RWPE1 (cell line): ENCODE measurements at places on chromosomes 12 and 14.

- no peak for DNase-seq
Measured at GRCh38 chr12:28413460-28414109, 223.3 kb downstream of the CCDC91 start.

- peak; percentile 5 for DNase-seq
Measured at GRCh38 chr12:86727160-86727559, 471.0 kb upstream of the MGAT4C start.

DNA sequence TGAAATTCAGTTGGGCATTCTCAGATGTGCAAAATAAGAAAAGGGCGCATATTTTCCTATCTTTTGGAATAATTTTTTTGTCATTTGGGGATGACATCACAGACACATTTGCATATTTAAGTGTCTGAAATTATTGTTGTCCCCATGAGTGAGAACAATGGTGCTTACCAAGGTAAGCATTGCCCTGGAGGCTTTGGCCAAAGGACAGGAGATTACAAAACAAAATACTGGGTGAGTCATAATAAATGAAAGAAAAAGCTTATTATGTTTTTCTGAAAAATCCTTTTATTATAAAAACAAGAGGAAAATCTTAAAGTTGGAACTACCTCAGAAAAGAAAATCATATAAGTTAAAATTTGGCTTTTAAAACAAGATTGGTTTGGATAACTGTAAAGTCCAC lies 254.9 kb downstream of the BTG1 start:
- peak; percentile 18 for DNase-seq

GRCh38 chr14:76844223-76844622 lies 18.0 kb downstream of the LRRC74A start:
- no peak for DNase-seq

- DNase-seq: peak; percentile 20
Measured at GRCh38 chr12:98514982-98515286, 456 bp upstream of the TMPO start.

GRCh38 chr12:51307655-51308593 lies 16.1 kb downstream of the BIN2 start:
- DNase-seq: peak; percentile 81

- no peak for DNase-seq
Measured at GRCh38 chr12:116709768-116710167, 28.1 kb downstream of the SPRING1 start.

- no peak for DNase-seq
Measured at GRCh38 chr12:62698701-62699101, 232.1 kb downstream of the MON2 start.

DNA sequence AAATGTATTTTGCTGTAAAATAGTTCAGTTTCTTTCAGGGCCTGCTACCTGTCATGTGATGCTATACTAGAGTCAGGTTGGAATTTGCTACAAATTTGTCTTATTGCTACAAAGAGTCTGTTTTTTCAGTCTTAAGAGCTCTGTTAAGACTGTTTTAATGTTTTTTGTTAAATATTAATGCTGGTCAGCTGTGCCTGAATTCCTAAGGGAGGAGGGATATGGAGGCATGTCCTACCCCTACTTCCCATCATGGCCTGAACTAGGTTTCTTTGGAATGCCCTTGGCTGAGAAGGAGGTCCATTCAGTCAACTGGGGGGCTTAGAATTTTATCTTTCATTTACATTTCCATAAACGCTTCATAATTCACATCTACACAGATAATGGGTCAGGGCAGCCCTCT lies 30.0 kb downstream of the IQSEC3 start:
- no peak for DNase-seq

GRCh38 chr14:91019673-91020072 lies 40.8 kb downstream of the RPS6KA5 start:
- DNase-seq: no peak

DNA sequence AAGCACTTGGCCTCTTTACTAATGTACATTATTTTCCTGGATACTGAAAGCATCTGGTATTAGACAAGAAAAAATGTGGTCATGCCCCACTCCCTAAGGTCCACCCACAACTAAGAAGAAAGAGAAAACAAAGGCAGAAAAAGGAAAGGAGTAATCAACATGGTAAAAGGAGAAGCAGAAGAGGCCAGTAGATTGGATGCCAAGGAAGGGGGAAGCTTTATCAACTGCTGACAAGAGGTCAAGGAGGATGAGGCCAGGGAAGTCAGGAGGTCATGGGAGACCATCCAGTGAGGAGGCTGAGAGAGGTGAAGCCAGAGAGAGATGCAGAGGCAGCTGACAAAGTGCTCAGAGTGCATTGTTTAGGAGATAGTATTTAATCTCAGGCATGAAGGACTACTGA lies 383.5 kb downstream of the ZFP36L1 start:
- no peak for DNase-seq

GRCh38 chr12:27623645-27624044 lies 72.6 kb upstream of the REP15 start:
- no peak for DNase-seq

- DNase-seq: no peak
Measured at GRCh38 chr14:106811162-106811561, 1284.8 kb downstream of the TMEM121 start.

- DNase-seq: no peak
Measured at GRCh38 chr12:19545301-19545700, 106.0 kb downstream of the AEBP2 start.

GRCh38 chr14:77036484-77037214 lies 8.1 kb upstream of the IRF2BPL start:
- no peak for DNase-seq

DNA sequence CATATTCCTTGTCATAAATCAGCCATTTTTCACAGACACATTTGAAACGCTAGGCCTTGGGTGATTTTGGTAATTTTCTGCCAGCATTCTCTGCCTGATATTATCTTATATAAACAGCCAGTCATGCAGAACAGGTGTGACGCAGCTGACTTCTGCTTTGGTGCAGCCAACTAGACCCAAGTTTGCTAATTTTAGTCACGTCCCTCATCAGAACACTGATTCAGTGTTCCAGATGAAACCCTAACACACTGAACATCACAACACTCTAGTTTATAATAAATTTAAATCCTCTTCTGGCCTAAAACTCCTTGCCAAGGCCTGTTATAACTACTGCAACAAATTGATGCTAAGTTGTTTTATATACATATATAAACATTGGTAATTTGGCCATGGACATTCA lies 386.1 kb downstream of the SEC23A start:
- DNase-seq: no peak

GRCh38 chr12:104026841-104027599 lies 23.0 kb downstream of the GLT8D2 start:
- no peak for DNase-seq

GRCh38 chr12:121949648-121950397 lies 31.4 kb downstream of the CFAP251 start:
- peak; percentile 78 for DNase-seq

DNA sequence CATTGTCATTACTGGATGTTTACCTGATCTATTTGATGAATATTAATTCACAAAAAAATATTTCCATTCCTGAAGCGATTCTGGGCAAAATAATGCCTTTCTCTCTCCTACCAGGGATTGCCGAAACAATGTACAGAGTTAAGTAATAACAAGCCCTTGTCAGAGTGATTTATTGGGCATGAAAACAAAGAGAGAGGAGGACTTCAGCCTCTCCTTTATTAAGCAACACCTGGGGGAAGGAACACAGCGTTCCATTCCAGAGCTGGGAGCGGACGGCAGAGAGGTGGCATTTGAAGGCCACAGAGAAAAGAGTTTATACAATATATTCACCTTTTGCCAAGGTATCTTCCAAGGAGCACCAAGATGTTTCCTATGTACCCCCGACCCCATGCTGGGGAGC lies 165.8 kb downstream of the KSR2 start:
- peak; percentile 87 for DNase-seq

GRCh38 chr12:3667485-3667884 lies 85.4 kb downstream of the CRACR2A start:
- no peak for DNase-seq

DNA sequence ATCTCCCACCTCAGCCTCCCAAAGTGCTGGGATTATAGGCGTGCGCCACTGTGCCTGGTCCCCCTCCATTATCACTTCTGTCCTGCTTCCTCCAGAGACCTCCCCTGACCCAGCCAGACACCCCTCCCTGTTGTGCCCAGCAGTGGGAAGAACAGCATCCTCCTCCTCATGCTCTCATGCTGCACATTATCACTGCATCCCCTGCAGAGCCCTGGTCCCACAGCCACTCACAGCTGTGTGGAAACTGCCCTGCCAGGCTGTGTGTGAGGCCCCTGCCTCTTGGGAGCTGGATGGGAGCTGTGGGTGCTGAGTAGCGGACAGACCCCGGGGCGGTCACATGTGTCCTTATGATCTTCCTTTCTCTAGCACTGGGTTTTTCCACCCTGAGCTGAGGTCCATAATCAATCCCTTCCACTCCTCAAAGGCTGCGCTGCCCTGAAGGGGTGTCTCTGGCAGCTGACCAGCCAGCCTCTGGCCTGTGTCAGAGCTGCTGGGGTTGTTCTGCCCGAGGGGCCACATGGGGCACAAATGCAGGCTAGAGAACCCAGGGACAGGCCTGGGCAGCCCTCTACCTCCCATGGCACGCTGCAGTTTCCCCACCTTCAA lies 9.2 kb downstream of the HIP1R start:
- DNase-seq: no peak

- DNase-seq: no peak
Measured at GRCh38 chr14:92938235-92938875, 15.4 kb downstream of the CHGA start.

DNA sequence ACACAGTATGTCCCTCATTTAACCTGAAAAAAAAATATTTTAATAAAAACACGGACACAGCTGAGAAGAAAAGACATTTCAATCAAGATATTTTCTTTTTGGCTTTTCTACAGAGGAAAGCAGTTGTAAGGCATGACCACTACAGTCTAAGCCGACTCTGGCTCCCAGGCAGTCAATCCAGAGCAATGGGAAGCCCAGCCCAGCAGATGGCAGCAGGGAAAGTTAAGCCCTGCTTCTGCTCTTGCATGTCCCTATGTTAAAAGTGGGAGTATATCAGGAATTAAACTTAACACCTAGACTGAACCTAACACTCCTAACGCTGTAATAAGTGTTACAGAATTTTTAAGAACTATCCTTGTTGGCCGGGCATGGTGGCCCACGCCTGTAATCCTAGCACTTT lies 19.5 kb upstream of the HAL start:
- no peak for DNase-seq

DNA sequence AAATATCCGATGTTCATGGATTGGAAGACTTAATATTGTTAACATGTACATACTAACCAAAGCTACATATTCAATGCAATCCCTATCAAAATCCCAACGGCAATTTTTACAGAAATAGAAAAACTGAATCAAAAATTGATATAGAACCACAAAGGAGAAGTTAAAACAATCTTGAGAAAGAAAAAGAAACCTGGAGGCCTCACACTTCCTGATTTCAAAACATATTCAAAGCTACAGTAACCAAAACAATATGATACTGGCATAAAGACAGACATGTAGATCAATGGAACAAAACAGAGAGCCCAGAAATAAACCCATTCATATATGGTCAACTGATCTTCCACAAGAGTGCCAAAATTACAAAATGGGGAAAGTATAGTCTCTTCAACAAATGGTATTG lies 5.4 kb upstream of the PELI2 start:
- DNase-seq: no peak

DNA sequence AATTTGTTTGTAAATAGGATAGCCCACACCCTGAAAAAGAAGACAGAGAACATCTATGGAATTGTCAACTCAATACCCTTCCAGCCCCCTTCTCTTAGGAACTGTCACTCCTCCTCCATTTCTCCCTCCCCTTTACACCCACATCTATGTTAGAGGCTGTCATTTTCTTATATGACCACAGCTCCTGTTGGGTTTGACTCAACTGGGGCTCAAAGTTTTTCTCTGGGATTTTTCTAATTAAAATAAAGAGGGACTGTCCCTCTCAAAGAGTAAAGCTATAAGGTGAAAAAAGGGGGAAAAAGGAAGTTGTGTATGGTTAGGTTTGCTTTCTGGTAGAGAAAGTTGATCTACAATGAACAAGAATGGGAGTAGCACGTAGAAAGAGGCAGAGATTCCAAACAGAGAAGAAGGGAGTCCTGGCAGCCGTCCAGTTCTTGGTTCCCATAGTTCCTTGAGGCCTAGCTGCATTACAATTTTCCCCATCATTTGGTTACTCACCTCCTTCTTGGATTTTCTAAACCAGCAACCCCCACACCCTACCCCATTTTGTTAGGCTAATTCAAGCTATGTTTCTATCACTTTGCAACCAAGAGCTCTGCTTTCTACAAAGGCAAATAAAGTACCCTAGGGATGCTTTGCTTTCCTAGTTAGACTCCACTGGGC lies 44.3 kb upstream of the STK38L start:
- DNase-seq: no peak

DNA sequence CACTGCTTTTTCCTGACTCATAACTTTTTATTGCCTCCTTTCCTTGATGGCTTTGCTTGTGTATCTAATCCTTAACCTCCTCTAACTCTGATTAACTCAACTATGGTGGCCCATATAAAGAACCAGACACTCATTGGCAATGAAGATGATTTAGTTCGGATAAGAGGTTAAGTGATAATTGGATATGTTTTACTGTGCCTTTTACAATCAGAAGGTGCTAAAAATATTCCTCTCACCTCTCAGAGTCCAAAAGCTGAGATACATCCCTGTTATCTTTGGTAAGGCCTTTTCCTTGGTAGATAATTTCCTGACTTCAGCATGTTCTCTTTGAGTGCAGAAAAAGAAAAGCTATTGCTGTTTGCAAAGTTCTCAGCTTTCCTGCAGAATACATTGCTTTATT lies 367.7 kb downstream of the SLC16A7 start:
- no peak for DNase-seq

DNA sequence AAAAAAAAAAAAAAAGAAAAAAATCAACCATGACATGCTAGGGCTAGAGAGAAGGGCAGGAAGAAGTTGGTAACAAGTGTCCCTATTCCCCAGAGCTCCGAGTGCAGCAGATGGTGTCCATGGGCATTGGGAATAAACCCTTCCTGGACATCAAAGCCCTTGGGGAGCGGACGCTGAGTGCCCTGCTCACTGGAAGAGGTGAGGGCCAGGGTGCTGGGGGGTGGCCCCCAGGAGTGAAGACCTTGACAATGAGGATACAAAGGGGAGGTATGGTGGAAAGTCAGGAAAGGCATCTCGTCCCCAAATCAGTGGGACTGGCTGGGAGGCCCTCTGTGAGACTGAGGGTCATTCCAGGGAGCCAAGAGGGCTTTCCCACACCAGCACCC lies 11.6 kb downstream of the ZNF219 start:
- no peak for DNase-seq

DNA sequence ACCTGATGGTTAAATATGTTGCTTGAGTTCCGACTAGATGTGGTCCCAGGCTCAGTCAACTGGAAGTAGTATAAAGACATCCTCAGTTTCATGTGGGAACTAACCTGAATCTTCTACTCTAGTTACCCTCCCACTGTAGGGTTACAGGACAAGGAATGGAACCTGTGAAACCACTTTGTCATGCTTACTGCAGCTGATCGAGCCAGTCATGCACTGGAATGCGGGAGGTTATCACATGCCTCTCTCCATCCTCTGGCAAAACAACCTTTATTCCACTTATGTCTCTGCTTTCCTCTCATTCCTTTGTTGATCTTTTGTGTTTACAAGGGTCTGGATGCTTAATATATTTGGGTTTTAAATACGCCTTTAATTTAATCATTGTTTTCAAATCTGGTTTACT lies 111.9 kb upstream of the DDHD1 start:
- no peak for DNase-seq
